ENCODE measurements at places on chromosomes 4 and X.

- DNase-seq, result no peak
Observed at GRCh38 chrX:133563705-133564104, 148.4 kb upstream of the GPC4 start.

DNA sequence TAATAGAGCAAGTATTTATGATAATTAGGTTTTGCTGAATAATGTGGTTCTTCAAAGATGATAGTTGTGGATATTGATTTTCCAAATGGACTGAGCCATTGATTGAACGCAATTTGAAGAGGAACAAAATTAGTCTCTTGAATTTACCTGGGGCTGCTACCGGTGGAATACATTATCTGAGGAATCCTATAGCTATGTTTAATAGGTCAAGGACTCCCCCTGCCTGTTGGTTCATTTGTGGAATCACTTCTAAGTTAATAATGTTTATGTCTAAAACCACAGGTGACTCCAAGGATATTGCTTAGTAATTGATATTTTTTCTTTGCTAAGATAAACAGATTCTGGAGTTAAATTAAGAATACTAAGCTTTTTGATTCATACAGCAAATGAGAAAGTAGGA, 576.0 kb upstream of the PABPC4L start:
- DNase-seq, result no peak

DNA sequence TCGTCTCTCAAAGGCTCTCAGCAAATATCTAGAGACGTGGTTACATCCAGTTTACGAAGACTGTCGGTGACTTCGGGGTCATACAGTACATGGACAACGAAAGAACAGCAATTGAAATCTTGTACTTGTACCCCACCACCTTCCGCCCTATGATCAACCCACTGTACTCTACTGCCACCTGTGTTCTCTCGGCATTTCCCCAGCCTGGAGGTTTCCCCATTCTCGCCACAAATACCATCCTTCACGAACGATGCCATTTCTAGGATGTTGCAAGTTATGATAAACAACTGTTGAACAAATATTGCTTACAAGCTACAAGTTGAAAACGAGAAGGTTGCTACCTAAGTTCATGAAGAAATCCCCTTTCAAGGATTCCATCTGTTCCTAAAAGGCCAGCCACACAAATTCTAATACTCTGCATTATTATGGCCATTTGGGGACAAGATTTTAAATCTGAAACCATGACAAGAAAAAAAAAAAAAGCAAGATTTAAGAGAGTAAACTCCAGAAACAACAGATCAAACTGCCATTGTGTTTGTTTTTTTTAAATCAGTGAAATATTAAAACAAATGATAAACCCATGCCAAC, 1.6 kb downstream of the APBB2 start:
- no peak for DNase-seq

- no peak for DNase-seq
Observed at GRCh38 chr4:27278615-27279375, 418.2 kb downstream of the STIM2 start.

DNA sequence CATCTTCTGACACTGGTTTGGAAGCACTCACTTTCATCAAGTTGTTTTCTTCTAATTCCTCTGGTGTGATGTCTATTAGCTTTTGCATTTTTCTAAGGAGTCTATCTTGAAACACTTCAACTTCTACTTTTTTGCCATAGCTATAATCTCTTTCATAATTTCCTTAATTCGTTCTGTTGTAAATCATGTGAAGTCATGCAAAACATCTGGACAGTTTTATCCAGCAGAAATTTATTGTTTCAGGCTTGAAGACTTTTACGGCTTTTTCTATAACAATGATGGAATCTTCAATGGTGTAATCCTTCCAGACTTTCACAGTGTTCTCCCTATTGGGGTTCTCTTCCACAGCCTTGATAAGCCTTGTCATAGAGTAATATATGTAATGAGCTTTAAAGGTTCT, 74.9 kb upstream of the PABPC4L start:
- no peak for DNase-seq

DNA sequence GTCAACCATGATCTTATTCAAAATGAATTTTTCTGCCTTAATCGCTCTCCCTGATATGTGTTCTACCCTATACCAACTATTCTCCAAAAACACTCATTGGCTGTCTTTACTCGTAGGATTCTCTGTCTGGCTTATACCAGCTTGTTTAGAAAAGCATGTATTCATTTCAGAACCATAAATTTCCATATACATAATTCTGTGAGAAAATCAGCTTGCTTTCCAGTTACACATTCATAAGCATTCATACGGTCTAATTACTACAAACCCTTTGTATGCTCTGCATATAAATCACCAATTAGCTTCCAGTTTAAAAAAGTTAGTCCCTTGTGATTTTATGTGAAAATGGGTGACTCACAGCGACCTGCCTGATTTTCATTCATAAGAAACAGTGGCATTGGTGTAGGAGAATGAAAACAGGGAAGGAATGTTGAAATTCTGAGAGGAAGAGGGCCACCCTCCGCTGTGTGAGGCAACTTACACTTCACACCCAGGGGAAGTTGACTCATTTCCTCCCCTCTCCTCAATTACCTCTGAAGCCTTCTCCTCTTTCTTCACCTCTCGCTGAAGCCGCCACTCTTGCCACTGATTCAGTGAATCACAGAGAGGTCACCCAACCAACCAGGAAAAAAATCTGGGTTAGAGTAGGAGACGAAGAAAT, 63.3 kb downstream of the MEPE start:
- peak; percentile 24 for DNase-seq

- DNase-seq, result no peak
Observed at GRCh38 chr4:92421920-92422319, 118.2 kb downstream of the GRID2 start.

GRCh38 chrX:110600745-110601310, 194.8 kb downstream of the CHRDL1 start:
- DNase-seq, result no peak

DNA sequence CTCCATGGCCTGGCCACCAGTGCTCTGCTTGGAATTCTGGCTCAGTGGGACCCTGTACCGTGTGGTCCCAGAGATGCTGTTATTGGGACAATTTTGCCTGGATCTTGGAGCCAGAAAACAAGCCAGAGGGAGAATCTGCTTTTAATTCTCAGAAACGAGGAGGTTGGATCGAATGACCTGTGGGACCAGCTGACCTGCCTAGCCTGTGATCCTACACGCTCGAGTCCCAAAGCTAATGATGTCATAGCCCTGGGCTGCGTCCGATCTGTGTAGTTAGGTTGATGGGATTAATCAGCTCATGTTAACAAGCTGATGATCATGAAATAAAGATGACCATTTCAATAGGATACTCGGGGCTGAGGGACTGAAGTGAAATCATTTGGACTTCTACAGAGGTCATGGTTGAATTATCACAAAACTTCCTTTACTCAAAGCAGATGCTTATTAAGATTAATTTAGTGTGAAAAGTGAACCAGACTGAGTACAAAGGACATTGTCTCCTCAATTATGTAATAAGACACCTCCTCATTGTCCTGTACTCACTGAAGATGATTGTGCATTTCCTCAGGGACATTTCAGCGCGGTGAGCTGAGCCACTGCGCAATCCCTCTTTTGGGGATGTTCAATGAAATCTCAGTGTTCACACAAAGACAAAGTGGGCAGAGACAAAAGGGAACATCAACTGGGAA, 51.9 kb upstream of the STX18 start:
- no peak for DNase-seq

DNA sequence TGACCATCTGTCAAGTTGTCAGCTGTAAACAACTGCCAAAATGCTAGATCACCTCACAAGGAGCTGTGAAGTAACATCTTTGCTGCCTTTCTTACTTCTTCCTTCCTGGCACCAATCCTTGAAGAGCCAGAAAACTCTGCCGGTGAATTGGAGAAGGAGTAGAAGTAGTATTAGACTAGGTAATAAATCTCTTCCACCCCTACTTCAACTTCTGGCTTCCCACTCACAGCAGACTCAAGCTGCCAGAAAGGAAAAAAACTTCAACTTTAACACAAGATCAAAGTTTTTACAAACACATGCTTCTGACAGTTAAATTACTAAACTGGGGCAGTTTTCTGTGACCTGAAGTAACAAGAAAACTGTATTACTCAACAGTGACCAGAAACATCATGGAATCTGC, 164.7 kb upstream of the SLC7A11 start:
- no peak for DNase-seq

DNA sequence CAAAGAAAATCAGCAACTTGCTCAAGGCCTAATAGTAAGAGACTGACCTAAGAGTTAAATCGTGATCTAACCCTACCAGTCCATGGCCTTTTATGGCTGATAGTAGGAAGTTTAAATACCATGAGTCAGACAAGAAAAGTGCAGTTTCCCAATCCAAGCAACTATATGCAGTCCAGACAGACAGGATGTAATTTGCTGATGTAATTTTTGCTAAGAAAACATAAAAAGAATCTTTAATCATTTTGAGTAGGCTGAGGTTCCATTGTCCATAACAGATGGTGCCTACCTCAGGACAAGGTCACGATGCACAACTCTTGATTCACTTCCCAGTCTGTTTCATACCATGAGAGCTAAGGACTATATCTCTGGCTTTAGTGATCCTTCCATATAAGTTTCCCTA, 317.5 kb upstream of the GRIA3 start:
- DNase-seq, result no peak

GRCh38 chr4:12912896-12913418, 571.2 kb downstream of the RAB28 start:
- DNase-seq, result no peak

DNA sequence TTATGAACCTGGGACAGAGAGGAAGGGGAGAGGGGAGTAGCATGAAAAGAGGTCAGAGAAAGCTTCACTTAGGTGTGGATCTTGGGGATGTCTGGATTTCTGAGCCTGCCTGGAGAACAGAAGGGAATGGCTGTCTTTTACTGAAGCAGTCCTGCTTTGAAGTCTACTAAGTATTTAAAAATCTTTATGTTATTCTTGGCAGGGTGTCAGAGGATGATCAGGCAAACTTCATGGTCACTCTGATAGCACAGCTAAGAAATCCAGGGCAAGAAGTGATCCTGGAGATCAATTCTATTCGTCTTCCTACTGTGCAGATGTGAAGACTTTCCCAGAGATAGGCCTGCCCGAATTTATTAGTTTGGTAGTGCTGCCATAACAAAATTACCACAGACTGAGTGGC, 464.4 kb upstream of the BOD1L1 start:
- no peak for DNase-seq

- no peak for DNase-seq
Observed at GRCh38 chr4:37797923-37798322, 28.6 kb upstream of the PGM2 start.

GRCh38 chrX:350148-350533, 31.5 kb upstream of the GTPBP6 start:
- DNase-seq, result no peak

DNA sequence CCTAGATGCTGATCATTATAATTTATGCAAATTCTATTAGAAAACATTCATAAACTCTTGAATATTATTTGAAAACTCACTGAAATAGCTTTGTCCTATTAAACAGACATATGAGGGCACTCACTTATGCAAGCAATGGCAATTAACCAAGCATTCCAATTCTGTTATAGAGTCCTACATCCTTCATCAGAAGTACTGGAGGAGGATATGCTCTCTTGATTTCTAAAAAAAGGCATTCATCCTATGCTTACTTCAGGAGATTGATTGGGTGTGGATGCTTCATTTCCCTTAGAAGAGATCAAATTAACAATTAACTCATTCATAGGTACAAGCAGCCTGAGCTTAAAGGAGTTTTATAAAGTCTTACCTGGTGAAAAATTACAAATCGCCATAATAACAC, 1317.2 kb downstream of the PCDH7 start:
- no peak for DNase-seq

DNA sequence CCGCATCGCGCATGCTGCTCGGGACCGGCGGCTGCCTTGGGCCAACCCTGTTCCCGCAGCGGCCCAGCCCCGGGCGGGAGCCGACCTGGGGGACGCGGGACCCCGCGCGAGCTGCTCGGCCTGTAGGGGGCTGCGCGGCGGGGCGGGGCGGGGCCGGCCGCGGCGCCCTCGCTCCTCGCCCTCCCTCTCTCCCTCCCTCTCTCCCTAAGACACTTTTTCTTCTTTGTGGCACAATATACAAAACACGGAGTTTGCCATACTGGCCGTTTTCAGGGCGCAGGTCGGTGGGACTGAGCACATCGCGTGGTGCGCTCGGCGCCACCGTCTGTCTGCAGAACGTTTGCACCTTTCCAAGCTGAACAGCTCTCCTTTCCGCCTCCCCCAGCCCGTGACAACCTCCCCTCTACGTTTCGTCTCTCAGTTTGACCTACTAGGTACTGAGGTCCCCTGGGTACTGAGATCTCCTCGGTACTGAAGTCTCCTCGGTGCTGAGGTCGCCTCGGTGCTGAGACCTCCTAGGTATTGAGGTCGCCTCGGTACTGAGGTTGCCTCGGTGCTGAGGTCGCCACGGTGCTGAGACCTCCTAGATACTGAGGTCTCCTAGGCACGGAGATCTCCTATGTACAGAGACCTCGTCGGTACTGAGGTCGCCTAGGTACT, 261.1 kb upstream of the PLCXD1 start:
- DNase-seq, result no peak

GRCh38 chr4:128698386-128698785, 111.1 kb upstream of the JADE1 start:
- no peak for DNase-seq

- no peak for DNase-seq
Observed at GRCh38 chr4:28976369-28976768, 1743.8 kb upstream of the PCDH7 start.

DNA sequence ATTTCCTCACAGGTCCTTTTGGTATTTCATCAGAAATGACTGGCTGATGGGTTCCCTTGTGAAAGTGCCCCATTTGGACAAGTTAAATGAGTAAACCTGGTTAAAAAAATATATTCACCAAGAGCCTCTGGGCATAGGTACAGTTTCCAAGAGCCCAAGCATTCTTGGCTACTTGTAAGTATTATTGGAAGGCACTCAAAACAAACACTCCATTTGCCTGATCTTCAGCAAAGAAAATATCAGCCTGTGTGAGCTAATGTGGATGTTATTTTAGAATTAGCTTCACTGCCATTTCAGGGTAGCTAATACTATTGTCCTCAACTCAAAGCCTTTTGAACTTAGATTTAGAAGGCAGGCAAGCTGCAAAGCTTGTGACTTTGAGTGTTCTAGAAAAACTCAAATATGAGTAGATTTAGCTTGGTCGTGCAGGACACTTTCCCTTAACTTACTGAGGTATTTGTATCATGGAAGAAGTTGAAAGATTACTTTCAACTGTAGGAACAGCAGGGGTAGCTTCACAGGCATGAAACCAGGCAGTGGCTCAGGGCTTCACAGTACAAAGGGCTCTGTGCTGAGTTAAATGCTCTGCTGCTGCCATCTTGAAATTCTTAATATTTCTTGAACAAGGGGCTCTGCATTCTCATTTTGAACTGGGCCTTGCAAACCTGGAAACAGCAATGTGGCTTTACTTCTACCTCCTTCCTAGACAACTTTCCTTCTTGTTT, 177.2 kb downstream of the AMELX start:
- no peak for DNase-seq

GRCh38 chrX:115023139-115023538, 5.7 kb upstream of the IL13RA2 start:
- no peak for DNase-seq

DNA sequence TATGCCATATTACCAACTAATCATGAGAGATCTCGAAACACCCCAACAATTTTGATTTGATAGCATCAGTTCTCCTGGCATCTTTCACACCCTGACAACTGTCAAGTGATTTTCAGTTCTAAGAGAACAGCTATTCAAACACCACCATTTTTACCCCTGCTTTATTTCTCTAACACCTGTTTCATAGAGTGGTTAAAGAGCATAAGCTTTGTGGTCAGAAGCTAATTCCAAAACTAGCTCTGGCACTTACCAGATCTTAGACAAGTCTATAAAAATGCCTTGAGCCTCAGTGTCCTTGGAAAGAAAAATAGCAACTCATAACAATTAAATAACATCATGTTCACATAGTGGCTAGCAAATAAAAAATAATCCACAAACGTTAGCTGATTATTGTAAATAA, 17.9 kb downstream of the PPA2 start:
- DNase-seq, result no peak

Measured in CD4-positive, alpha-beta T cell treated with Interleukin-4 for 4 hours (primary cell).